ENCODE measurements at places on chromosomes 13 and 19. TPM values are rescaled to one million over a fixed set of nuclear protein-coding genes. Genes with fewer than 3 reads are reported as not detected.
A peak's percentile ranks its signal among the peaks of the same experiment; 100 is the strongest.

The CBY2 gene
- not detected for total RNA-seq

The RPL36 gene
- 1,048 TPM for total RNA-seq

The CYP4F22 gene
- not detected for total RNA-seq

DNA sequence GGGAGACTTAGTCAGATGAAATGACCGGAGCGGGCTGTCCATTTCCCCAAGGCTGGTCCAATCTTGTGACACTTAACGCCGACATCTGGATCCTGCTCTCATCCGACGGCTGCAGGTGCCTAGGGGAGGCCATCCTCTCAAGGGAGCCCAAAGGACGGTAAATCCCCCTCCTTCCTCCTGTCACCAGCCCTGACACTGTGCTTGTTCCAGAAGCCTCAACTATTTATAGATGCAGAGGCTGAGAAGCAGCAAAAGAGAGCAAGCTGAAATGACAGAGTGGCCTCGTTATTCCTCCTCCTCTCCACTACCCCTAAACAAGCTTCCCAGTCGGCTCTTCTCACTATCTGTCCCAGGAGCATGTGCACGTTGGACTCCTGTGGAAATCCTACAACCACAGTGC lies 533.7 kb downstream of the LIG4 start:
- no peaks in the 10 kb centered on the region for H3K27me3 ChIP-seq
- DNase-seq = no peak
- no peak overlapping the region for H3K27ac ChIP-seq
- H3K36me3 ChIP-seq = no peaks in the 10 kb centered on the region
- peaks cover 4% of the 10 kb centered on the region for H3K4me1 ChIP-seq

DNA sequence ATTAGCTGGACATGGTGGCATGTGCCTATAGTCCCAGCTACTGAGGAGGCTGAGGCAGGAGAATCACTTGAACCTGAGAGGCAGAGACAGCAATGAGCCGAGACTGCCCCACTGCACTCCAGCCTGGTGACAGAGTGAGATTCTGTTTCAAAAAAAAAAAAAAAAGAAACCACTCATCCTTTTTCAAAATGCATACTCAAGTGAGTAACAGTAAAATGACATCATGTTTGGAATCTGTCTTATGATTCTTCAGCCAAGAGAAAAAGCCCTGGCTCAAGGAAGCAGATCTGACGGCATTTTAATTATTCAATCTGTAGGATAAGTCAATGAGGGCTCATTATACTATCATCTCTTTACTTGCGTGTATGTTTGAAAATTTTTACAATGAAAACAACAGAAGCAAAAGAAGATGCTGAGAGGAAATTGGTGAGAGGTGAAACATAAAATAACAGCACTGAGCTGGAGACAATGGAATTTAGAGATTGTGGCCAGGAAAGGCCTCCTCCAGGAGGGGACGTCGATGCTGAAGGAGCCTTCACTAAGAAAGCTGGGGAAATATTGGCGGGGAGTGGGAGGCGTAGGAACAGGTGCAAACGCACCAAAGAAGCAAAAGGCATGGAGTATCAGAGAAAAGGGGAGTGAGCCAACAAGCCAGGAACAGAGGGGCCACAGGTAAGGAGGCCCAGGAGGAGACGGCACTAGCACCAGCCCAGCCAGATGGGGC lies 12.9 kb upstream of the CCNE1 start:
- H3K27ac ChIP-seq = no peak overlapping the region
- peaks cover 4% of the 10 kb centered on the region for H3K4me1 ChIP-seq
- H3K36me3 ChIP-seq = no peaks in the 10 kb centered on the region
- H3K27me3 ChIP-seq = no peaks in the 10 kb centered on the region

- no peak overlapping the region for H3K27ac ChIP-seq
- no peak for DNase-seq
- no peak overlapping the region for H3K4me3 ChIP-seq
- peaks cover 10% of the 10 kb centered on the region for H3K36me3 ChIP-seq
- H3K4me1 ChIP-seq = peaks cover 14% of the 10 kb centered on the region
These were observed 108.6 kb downstream of the TNFRSF19 start for GRCh38 chr13:23678795-23679194.

GRCh38 chr13:79160818-79161217 lies 245.2 kb downstream of the RBM26 start:
- no peaks in the 10 kb centered on the region for H3K4me1 ChIP-seq
- no peak for DNase-seq
- H3K27ac ChIP-seq = no peak overlapping the region

GRCh38 chr13:44280456-44280855 lies 93.2 kb upstream of the SERP2 start:
- H3K27ac ChIP-seq = no peak overlapping the region
- no peaks in the 10 kb centered on the region for H3K36me3 ChIP-seq
- no peaks in the 10 kb centered on the region for H3K4me1 ChIP-seq
- H3K4me3 ChIP-seq = no peak overlapping the region
- no peak for DNase-seq
- no peaks in the 10 kb centered on the region for H3K27me3 ChIP-seq

DNA sequence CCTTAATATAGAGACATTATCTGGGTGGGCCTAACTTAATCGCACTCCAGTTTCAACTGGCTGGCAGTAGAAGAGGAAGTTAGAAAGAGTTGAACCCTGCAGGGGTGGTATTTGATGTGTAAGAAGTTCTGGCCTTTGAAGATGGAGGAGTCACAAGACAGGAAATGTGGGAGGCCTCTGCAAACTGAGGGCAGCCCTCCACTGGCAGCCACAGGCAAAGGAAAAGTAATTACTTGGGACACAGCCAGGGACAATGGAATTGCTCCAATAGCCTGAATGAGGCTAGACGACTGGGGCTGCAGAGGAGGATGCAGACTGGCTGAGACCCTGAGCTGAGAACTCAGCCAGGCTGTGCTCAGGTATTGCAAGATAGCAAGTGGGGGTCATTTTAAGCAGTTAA lies 703.3 kb upstream of the ARGLU1 start:
- no peak overlapping the region for H3K27ac ChIP-seq
- no peaks in the 10 kb centered on the region for H3K36me3 ChIP-seq
- no peak overlapping the region for H3K4me3 ChIP-seq
- H3K27me3 ChIP-seq = no peaks in the 10 kb centered on the region

DNA sequence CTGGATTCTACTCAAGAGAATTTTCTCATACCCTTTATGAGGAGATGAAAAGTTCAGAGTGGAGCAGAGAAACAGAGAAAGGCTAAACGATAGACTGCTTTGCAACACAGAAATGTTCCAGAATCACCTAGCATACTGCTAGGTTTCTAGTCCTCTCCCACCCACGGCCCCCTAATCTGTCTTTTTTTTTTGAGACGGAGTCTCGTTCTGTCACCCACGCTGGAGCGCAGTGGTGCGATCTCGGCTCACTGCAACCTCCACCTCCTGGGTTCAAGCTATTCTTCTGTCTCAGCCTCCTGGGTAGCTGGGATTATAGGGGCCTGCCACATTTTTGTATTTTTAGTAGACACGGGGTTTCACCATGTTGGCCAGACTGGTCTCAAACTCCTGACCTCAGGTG lies 4.8 kb downstream of the SUGP2 start:
- H3K27me3 ChIP-seq = no peaks in the 10 kb centered on the region
- no peak for DNase-seq
- peaks cover 70% of the 10 kb centered on the region for H3K36me3 ChIP-seq

DNA sequence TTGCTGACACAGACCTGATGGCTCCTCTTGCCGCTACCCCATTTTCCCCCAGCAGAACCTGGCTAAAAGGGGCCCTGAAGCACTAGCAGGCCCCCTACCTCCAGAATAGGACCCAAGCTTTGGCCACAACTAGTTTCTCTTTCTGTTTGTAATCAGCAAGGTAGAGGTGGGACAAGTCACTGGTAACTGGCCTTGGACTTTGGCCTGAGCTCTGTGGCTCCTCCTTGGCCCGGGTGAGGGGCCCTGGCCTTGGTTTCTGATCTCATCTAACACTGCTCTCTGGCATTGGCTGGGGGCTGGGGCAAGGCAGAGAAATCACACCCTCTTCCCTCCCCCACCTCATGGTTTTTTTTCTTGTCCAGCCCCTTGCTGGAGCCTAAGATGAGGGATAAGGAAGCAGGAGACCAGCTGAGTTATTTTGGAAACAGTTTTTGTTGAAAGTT lies 2.1 kb downstream of the CALM3 start:
- no peaks in the 10 kb centered on the region for H3K27me3 ChIP-seq
- H3K27ac ChIP-seq = peak overlapping the region; percentile 98
- H3K4me3 ChIP-seq = peak overlapping the region; percentile 99
- H3K4me1 ChIP-seq = peaks cover 61% of the 10 kb centered on the region
- peaks cover 46% of the 10 kb centered on the region for H3K36me3 ChIP-seq

GRCh38 chr13:102198418-102199311 lies 203.2 kb downstream of the FGF14 start:
- no peaks in the 10 kb centered on the region for H3K4me1 ChIP-seq
- no peaks in the 10 kb centered on the region for H3K27me3 ChIP-seq
- no peak for DNase-seq

- H3K27ac ChIP-seq = no peak overlapping the region
- DNase-seq = no peak
- H3K4me3 ChIP-seq = no peak overlapping the region
- H3K36me3 ChIP-seq = peaks cover 53% of the 10 kb centered on the region
These were observed 5.1 kb downstream of the SSBP4 start for GRCh38 chr19:18424122-18424889.

DNA sequence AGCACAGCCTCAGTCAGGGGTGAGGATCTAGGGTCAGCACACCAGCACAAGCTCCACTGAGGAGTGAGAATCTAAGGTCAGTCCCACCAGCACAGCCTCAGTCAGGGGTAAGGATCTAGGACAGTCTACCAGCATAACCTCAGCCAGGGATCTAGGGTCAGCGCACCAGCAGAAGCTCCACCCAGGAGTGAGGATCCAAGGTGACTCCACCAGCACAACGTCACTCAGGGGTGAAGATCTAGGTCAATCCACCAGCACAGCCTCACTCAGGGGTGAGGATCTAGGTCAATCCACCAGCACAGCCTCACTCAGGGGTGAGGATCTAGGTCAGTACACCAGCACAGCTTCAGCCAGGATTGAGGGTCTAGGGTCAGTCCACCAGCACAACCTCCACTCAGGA lies 64.5 kb downstream of the RAB20 start:
- H3K4me1 ChIP-seq = peaks cover 5% of the 10 kb centered on the region
- no peak for DNase-seq
- no peaks in the 10 kb centered on the region for H3K27me3 ChIP-seq
- H3K4me3 ChIP-seq = no peak overlapping the region
- H3K36me3 ChIP-seq = peaks cover 21% of the 10 kb centered on the region
- no peak overlapping the region for H3K27ac ChIP-seq

- no peaks in the 10 kb centered on the region for H3K4me1 ChIP-seq
- no peaks in the 10 kb centered on the region for H3K27me3 ChIP-seq
- no peak overlapping the region for H3K4me3 ChIP-seq
These were observed 27.7 kb downstream of the ZNF461 start for GRCh38 chr19:36638862-36639510.

- H3K36me3 ChIP-seq = peaks cover 45% of the 10 kb centered on the region
- H3K27me3 ChIP-seq = no peaks in the 10 kb centered on the region
- H3K4me3 ChIP-seq = no peak overlapping the region
- peak; percentile 98 for DNase-seq
- no peak overlapping the region for H3K27ac ChIP-seq
- H3K4me1 ChIP-seq = peaks cover 4% of the 10 kb centered on the region
These were observed 12.6 kb downstream of the CD37 start for GRCh38 chr19:49347835-49348234.

GRCh38 chr19:43610493-43610892 lies 1.4 kb upstream of the SRRM5 start:
- no peak overlapping the region for H3K27ac ChIP-seq
- no peaks in the 10 kb centered on the region for H3K27me3 ChIP-seq
- DNase-seq = no peak
- peaks cover 81% of the 10 kb centered on the region for H3K36me3 ChIP-seq
- H3K4me1 ChIP-seq = peaks cover 5% of the 10 kb centered on the region

DNA sequence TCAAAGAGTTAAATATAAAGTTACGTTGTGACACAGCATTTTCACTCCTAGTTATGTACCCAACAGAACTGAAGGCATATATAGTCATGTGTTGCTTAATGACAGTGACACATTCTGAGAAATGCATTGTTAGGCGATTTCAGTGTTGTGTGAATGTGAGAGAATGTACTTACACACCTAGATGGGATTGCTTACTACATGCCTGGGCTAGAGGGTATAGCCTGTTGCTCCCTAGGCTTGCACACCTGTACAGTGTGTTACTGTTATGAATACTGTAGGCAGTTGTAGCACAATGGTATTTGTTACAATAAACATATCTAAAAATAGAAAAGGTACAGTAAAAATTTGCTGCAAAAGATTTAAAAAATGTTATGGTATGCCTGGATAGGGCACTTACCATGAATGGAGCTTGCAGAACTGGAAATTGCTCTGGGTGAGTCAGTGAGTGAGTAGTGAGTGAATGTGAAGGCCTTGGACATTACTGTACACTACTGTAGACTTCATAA lies 89.2 kb downstream of the DHRS12 start:
- no peaks in the 10 kb centered on the region for H3K36me3 ChIP-seq
- no peak overlapping the region for H3K27ac ChIP-seq
- H3K4me1 ChIP-seq = no peaks in the 10 kb centered on the region
- H3K4me3 ChIP-seq = no peak overlapping the region

DNA sequence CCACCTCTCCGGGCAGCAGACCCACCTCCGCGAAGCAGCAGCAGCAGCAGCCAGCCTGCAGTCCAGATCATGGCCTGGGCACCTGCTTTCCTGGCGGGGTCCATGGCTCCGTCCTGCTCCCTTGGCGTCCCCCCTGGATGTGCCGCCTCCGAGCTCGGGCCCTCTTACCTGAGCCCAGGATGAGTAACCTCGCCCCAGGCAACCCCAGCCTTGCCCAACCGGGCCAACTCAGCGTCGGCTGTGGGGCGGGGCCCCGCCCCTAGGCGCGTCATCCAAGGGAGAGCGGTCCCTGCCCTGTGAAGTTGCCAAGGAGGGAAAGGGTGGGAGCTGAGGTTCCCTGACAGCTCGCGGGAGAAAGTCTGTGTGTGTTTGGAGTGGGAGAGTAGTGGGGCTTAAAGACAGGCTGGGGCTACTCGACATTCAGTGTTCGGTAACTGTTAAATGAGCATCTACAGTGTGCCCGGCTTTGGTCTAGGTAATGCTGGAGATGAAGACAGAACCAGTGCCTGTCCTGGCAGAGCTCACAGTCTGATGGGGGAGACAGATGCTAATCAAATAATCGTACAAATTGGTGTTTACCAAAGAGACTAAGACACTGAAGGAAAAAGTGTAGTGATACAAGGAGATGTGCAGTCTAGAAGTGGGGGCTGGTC lies at the start of gene LYPD3:
TSS of gene LYPD3 (minus strand) at position 141 of the 653 bp plus-strand sequence. CDS start at position 104, 37 bp downstream.
- peak within 1 kb of the TSS; percentile 77 for H3K4me3 ChIP-seq
- DNase-seq = no peak
- H3K27ac ChIP-seq = peak within 1 kb of the TSS; percentile 90
- peaks cover 3% of the 10 kb centered on the region for H3K36me3 ChIP-seq
- peaks cover 27% of the 10 kb centered on the region for H3K27me3 ChIP-seq

DNA sequence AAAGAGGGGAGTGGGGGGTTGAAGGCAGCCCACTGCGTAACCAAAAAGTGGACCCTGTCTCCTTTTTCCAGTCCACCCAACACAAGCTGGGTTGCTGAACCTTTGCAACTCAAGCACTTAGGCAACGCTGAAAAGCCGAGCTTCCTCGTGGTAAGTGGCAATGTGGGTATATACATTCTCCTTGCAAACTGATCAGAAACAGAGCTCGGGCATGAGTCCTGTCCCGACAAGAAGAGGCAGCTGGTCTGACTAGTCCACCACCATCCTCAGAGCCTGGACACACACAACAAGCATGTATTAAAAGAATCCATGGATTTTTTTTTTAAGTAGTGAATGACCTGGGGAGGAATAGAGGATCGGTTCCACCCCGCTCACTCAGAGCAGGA lies 240.6 kb upstream of the ZNF507 start:
- DNase-seq = no peak
- H3K27me3 ChIP-seq = peaks cover 2% of the 10 kb centered on the region
- no peak overlapping the region for H3K27ac ChIP-seq
- H3K36me3 ChIP-seq = no peaks in the 10 kb centered on the region

Data from spinal cord (tissue), 10 donors.